ENCODE measurements at places on chromosomes 3 and 15.

- DNase-seq, result no peak
These were observed 29.7 kb downstream of the CNTN3 start for GRCh38 chr3:74584782-74585181.

- no peak for DNase-seq
These were observed 7.3 kb upstream of the SCAPER start for GRCh38 chr15:76912430-76912829.

DNA sequence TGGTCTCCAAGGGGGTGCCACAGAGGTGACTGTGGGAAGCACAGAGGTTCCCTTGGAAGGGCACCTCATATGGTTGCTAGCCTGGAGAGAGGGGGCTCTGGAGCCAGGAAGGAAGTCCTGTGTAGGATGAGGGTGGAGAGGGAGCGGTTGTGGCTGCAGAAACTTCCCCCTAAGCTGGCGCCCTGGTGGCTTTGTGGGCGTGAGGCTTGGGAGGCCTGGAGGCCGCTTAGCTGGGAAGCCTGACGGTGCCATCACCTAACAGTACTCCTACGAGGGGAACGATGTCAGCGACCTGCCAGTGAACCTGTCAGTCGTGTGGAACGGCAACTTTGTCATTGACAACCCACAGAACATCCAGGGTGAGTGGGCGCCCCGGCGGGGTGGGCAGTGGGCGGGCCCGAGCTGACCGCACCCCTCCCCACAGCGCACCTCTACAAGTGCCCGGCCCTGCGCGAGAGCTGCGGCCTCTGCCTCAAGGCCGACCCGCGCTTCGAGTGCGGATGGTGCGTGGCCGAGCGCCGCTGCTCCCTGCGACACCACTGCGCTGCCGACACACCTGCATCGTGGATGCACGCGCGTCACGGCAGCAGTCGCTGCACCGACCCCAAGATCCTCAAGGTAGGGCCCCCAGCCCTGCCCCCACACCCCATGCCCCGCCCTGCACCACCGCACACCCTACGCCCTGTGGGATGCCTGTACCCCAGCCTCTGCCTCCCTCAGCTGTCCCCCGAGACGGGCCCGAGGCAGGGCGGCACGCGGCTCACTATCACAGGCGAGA is 31.0 kb downstream of the PLXNA1 start:
- no peak for DNase-seq

DNA sequence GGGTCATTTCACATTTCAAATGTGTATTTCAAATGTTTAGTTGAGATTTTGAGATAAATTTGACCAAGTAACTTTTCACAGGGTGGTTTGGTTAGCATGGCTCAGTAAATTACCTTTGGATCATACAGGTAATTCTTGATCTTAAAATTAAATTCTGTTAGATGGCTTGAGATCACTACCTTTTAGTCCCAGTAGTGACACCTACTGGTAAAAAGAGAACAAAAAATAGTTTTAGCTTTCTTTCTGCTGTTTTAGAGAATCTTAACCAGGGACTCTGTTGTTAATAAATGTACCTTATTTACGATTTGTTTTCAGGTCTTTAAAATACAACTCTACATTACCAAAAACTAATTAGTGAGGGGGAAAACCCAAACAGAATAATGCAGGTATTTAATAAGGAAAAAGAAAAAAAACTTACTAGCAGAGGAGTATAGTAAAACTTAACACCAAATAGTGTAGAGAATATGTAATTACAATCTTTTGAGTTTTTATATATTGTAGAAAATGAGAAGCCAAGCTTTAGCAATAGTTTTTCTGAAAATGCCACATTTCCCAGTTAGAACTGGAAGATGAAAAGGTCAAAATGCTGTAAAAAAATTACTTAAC is 620.3 kb upstream of the AGTR1 start:
- DNase-seq, result no peak

GRCh38 chr3:39147711-39148434 is 5.5 kb downstream of the CSRNP1 start:
- DNase-seq, result peak; percentile 50

DNA sequence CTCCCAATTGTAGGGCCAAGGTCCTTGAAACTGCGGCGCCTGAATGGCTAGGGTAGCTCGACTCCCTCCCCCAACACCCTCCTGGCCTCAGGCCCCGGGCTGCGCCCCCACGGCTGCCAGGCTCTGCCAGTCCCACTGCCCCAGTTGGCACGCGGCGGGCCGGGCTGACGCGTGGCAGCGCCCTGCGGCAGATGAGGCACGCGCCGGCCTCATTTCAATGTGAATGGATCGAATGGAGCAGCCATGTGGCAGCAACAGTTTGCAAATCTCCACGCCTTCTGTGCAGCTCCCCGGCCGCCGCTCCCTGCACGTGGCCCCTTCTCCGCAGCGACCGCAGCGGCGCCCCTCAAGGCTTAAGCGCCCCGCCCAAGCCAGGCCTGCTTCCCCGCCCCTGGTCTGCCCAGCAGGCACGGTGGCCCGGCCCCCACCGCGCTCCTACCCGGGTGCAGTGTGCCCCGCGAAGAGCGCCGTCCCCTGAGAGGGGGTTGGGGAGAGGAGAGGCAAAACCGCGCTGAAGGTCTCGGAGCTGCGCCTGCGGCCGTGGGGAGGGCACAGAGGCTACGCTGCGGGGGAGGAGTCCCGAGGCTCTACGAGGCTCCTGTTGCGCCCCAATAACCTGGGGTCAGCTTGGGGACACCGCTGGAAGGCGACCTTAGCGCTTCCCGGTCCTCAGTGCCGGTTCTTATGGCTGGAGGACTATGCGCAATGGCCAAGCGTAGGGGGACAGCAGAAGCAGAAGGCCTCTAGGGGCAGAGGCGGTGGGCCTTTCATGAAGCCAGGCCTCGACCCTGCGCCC is 3.1 kb upstream of the DLL4 start:
- no peak for DNase-seq

- no peak for DNase-seq
These were observed 23.1 kb downstream of the IQGAP1 start for GRCh38 chr15:90411176-90411575.
